ENCODE measurements at places on chromosomes 6 and 20.

- DNase-seq: no peak
These were observed 63.9 kb upstream of the SLCO4A1 start for GRCh38 chr20:62578294-62578897.

- DNase-seq: no peak
These were observed 10.9 kb upstream of the OSER1 start for GRCh38 chr20:44221368-44221954.

GRCh38 chr20:43372051-43372450 is 85.6 kb upstream of the SRSF6 start:
- no peak for DNase-seq

- no peak for DNase-seq
These were observed 194.7 kb upstream of the RREB1 start for GRCh38 chr6:6912817-6913744.

- DNase-seq: no peak
These were observed 57.0 kb downstream of the TNFAIP3 start for GRCh38 chr6:137923866-137924653.

DNA sequence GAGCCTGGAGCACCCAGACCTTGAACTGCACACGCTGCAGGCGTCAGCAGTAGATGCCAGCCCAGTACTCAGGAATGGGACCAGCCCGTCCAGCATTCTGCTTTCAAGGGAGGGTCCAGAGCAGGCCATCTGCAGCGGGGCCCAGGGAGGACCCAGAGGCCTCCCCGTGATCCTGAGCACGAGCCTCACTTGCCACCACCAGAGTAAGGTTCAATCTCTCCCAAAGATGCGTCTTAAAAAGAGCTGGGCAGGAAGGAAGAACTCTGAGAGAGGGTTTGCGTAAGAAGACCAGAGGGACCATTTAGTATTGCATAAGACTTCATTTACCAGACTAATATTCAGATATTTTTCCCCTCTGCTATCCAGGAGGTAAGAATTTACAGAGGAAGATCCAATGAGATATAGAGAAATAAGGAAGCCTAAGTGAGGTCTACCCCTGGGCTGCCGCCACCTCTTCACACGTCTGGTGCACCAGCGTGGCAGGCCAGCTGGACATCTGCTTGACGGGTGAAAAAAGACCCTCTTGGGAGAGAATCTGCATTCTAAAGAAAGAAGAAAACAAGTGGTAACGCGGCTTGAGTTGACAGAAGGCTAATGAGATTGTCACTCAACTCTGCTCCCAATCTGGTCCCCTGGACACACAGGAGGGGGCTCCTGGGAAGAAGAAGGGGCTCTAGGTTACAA is 107.3 kb downstream of the PRND start:
- no peak for DNase-seq

GRCh38 chr20:4127344-4127743 is 112.0 kb upstream of the RNF24 start:
- peak; percentile 67 for DNase-seq
